ENCODE measurements at places on chromosomes 5 and 9. TPM values are rescaled to one million over a fixed set of nuclear protein-coding genes. Genes with fewer than 3 reads are reported as not detected.
A peak's percentile ranks its signal among the peaks of the same experiment; 100 is the strongest.

DNA sequence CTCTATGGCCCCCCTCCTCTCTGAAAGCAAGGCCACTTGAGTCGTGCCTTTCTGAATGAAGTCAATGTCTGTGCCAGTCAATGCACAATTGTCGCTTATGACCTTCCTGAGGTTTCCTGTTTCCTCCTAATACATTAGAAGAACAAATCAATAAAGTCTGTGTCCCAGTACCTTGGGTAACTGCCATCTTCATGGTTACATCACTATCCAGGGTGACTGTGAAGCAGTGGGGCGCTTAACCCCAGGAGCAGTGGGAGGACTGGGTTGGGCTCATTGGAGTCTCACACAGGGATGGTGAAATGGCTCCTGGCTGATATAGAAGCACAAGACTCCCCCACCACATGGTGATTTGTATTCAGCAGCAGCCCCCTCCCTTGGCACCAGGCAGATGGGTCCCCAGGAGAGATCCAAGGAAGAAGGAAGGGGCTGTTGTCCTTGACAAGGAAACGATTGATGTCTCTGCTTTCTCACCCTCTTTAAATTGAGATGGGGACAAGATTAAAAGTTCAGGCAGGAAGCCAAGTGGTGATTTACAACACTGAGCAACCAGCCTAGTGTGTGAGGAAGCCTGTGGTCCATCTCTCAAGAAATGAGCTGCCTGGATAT lies 261.9 kb upstream of the ZNF462 start:
- DNase-seq, result no peak

DNA sequence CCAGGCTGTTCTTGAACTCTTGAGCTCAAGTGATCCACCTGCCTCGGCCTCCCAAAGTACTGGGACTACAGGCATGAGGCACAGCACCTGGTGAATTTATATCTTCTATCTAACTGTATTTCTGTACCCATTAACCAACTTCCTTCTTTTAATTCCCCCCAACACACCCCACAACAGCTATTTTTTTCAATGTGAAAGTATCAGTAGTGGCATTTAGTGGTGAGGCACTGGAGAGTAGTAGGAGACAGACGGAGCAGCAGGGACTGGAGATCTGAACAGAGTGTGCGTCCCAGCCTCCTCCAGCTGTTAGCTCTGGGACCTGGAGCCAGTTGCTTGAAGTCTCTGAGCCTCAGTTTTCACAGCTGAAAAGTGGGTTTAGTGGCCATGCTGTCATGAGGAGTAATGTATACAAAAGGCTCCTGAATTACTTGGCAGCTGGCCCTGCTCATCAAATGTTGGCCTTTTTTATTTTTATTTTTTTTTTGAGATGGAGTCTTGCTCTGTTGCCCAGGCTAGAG lies 11.0 kb upstream of the EEIG1 start:
- DNase-seq, result no peak

- DNase-seq, result no peak
These were observed 837.1 kb upstream of the C9orf72 start for GRCh38 chr9:28410411-28410810.

DNA sequence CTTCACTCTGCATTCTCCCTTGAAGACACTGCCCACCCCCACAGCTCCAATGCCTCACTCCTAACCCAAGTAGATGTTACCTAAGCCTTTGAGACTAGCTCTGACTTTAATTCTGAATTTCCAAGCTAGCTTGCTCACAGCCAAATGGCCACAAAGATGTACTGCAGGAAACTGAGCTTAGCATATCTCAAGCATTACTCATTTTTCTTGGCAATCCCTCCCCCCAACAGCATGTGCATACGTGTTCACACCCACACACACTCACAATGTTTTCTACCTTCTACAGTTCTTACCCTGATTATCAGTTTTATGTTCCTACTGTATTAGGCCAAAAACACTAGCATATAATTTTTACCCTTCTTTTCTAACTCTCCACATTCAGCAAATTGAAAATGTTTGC lies 13.7 kb upstream of the GRIA1 start:
- DNase-seq, result no peak

GRCh38 chr9:112863746-112864145 lies 26.9 kb downstream of the SLC46A2 start:
- no peak for DNase-seq

GRCh38 chr5:72608297-72608696 lies 101.1 kb upstream of the ZNF366 start:
- no peak for DNase-seq

- no peak for DNase-seq
These were observed 41.1 kb upstream of the ERCC6L2 start for GRCh38 chr9:95834281-95834907.

DNA sequence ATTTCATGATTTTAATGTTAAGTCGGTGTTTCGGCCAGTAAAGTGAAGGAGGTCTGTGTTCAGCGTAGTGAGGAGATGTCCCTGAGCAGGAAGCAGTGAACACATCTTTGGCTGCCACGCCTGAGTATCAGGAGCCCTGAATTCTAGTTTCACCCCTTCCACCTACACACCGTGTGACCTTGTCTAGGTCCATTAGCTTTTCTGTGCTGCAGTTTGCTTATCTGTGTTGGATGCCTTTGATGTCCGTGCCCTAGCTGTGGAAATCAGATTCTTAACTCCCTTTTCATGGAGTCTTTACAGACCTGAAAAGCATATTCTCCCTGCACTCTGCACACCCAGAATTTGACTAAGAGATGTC lies 601 bp downstream of the FBXO38 start:
- DNase-seq, result peak; percentile 9

DNA sequence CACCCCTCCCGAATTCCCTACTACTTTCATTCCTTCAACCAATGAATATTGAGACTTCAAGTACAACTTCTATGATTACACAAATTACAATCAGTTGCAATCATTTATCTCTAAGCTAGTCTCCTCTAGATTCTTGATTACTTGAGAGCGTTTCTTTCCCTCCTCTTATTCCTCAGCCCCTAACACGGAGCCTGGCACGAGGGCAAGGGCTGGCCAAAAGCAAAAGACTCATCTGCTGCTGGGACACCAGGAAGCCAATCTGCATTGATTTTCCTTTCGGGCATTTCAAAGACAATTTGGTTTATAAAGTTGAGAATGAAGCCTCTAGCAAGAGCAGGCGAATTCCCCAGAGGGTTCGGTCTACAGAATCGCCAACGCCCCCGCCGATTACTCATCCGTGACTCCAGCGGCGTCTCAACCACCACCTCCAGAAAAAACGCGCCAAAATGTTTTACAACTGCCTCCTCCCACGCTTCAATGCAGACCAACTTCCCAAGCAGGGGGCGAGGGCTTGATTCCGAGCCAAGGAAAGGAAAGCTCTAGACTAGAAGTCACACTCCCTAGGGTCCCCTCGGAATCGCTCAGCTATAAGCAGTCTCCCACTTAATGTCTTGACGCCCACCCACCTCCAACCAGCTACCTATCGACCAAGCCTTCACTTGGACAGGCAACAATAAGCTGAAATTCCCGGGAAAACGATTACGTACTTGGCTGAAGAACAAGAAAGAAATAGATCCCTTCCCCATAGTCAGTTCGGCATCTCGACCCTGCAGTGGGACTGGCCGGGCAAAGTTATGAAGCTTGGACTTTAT lies 1.5 kb downstream of the PCSK1 start:
- DNase-seq, result no peak

Gene SPINK4
- total RNA-seq, result not detected

Gene PCDHA11
- total RNA-seq, result not detected

Gene ORM1
- total RNA-seq, result not detected

Gene OSTF1
- total RNA-seq, result 53.6 TPM

Gene CAMK4
- 56.9 TPM for total RNA-seq

Gene C7
- not detected for total RNA-seq

Data from activated T-helper 1 cell treated with anti-CD3 and anti-CD28 coated beads, Interleukin-12 subunit alpha, Interleukin-12 subunit beta, Interleukin-2, Interleukin-4 antibody, amounts not matched to agents 30 ng/mL and 10 ng/mL and 1 ng/mL, durations not matched to agents 14 hours and 24 hours and 36 hours (primary cell).